ENCODE measurements at places on chromosomes 13 and 19. TPM values are rescaled to one million over a fixed set of nuclear protein-coding genes. Genes with fewer than 3 reads are reported as not detected.

- no peak for DNase-seq
These were observed 9.5 kb downstream of the ACTMAP start for GRCh38 chr19:40740747-40741146.

DNA sequence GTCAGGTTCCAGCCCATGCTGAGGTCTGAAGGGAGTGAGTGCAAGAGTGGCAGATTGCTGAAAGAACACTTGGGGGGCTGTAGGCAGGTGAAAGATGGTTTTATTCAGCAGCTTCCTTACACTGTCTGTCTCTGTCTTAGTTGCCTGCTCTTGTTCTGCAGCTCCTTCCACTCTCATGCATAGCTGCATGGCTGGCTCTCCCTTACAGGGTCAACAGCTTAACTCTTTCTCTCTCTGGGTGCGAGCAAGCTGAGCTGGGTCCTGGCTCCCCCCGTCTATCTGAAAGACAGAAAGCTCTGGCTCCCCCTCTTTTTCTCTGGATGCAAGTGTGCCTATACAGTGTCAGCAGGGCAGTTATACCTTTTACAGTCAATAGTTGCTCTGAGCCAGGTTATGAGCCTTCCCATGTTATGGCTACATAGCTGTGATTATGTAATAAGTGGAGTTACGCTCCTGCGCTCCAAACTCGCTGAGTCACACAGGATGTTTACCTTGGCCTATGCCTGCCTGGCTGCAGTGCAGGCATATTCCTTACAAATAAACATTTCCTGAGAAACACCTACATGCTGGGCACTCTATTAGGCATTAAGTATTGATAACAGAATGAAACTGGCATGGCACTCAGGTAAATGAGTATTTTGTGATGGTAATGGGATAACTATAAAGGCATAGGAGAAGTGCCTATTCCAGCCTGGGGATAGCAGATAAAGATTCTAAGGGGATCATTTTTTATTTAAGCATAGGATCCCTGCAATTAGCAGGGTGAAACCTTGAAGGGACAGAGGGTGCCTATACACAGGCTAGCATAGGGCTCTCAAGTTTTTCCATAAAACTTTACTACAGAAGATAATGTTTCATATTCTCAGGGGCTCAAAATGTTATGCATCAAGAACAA lies 826.9 kb upstream of the PCDH9 start:
- peak; percentile 46 for DNase-seq

DNA sequence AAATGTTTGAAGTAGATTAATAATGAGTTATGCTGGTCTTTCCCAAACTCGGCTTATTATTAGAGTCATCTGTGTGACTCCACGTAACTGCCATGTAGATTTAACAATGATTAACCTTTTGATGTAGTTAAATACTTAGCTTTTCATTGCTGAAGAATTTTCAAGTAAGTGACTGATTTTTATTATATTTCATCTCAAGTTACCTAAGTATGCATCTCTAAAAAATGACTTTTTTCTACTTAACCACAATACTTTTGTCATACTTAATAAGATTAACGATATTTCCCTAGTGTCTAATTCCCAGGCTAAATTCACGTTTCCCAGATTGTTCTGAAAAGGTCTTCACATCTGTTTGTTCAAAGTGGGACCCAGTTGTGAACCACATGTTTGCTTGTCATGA lies 17.8 kb downstream of the BIVM start:
- no peak for DNase-seq

FUT3 gene
- not detected for total RNA-seq

ZIM2 gene
- not detected for total RNA-seq

KLHL1 gene
- not detected for total RNA-seq

TEX26 gene
- total RNA-seq: not detected

DNA sequence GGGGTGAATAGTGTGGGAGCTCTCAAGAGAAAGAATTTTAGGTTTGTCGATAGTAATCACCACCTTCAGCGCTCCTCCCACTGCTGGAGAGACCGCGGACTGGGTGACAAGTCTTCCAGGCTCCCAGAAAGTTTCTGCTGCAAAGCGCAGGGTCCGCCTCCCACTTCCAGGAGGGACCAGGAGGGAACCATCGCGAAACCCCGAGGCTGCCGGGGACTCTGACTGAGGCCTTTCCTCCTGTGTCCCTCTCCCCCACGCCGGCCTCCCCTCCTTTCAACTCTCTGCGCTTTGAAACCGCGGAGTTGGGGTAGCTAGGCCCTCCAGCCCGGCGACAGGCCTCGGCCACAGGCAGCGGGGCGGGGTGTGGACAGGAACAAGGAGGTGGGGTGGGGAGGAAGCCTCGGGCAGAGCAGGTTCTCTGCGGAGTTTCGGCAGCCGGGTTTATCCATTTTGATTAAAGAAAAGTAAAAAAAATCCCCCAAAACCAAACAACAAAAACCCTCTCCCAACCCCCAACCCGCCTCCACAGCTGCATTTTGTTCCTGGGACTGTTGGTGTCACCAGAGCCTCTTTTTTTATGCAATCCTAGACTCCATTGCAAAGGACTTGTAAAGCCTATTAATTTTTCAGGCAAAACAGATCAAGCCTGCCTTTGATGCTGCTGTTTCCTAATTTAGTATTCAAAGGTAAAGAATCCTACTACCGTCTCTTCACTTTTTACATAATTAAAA lies 157.2 kb downstream of the TM9SF2 start:
- peak; percentile 86 for DNase-seq

SCEL gene
- not detected for total RNA-seq

GRCh38 chr19:49393881-49394280 lies 5.8 kb downstream of the KASH5 start:
- no peak for DNase-seq

- DNase-seq: no peak
These were observed 74.7 kb downstream of the MZT1 start for GRCh38 chr13:72652681-72653080.

DNA sequence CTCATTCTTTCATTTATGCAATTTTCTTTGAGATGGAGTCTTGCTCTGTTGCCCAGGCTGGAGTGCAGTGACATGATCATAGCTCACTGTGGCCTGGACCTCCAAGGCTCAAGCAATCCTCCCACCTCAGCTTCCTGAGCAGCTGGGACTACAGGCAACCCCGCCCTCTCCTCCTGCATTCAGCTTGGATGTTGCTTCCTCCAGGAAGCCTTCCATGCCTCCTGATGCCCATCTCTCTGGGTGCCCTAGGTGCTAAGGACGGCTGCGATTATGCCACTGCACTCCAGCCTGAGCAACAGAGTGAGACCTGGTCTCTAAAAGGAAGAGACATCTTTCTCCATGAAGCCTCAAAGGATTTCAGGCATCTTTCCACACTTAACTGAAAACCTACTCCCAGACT lies 161.8 kb downstream of the PTPRS start:
- no peak for DNase-seq

SIGLEC9 gene
- total RNA-seq: 0.14 TPM

Measured in Karpas-422 (cell line).